ENCODE measurements at places on chromosomes 11 and 22. TPM values are rescaled to one million over a fixed set of nuclear protein-coding genes. Genes with fewer than 3 reads are reported as not detected.

- no peak for DNase-seq
These were observed 126.7 kb upstream of the BLID start for GRCh38 chr11:122242731-122243130.

DNA sequence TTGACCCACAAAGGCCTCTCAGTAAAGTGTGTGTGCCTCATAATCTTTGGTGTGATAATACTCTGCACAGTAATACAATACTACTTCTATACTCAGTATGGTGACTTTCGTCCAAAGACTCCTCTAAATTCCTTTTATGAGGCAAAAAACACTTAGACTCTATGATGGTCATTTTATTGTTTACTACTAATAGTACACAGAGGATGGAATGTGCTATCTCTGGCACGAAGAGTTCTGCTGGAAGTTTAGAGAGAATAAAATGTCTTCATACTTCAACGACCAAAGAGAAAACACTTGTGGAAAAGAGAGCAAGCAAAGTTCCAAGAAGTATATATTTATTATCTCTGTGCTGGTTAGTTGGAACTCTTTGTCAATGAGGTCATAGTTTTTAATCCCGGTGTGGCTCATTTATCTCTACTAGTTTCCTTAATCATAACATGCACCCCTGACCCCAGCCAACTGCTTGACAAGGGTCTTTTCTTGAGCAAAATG, 7.5 kb upstream of the CSTF3 start:
- DNase-seq: no peak

DNA sequence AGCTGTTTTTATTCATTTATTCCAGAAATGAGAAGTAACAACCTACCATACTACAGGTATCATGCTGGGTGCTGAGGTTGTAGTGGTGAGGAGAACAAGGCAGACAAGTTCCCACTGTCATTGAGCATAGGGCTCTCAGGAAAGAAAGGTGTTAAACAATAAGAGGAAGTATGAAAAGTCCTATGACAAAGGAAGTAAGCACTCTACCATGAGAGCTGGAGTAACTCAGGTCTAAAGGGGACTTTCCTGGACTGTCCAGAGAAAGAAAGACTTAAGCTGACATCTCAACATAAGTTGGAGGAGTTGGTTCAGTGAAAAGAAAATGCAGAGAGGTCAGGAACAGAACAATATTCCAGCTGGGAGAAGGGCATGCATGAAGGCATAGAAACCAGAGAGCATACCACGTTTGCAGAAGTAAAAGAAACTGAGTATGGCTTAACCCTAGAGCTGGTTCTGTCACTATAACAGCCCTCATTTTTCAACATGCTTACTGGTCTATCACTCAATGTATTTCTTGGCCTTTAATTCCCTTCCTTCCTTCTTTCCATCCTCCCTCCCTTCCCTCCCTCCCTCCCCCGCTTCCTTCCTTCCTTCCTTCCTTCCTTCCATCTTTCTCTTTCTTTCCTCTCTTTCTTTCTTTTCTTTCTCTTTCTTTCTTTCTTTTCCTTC, 137.8 kb upstream of the BDNF start:
- DNase-seq: no peak

GRCh38 chr11:29538339-29539036, 478.3 kb downstream of the KCNA4 start:
- DNase-seq: no peak

GRCh38 chr11:76860539-76861475, at the start of gene ACER3:
Gene ACER3, plus strand, starts transcription at chr11:76860918. Its CDS starts 59 bp downstream, at chr11:76860977.
- peak; percentile 79 for DNase-seq

- no peak for DNase-seq
These were observed 385.1 kb upstream of the CCDC90B start for GRCh38 chr11:83671289-83671688.

GRCh38 chr22:46035742-46036557, 59.0 kb upstream of the WNT7B start:
- peak; percentile 100 for DNase-seq

- DNase-seq: no peak
These were observed 9.5 kb downstream of the PCNX3 start for GRCh38 chr11:65624931-65625627.

- no peak for DNase-seq
These were observed 7.1 kb upstream of the VSTM5 start for GRCh38 chr11:93857413-93858120.

DNA sequence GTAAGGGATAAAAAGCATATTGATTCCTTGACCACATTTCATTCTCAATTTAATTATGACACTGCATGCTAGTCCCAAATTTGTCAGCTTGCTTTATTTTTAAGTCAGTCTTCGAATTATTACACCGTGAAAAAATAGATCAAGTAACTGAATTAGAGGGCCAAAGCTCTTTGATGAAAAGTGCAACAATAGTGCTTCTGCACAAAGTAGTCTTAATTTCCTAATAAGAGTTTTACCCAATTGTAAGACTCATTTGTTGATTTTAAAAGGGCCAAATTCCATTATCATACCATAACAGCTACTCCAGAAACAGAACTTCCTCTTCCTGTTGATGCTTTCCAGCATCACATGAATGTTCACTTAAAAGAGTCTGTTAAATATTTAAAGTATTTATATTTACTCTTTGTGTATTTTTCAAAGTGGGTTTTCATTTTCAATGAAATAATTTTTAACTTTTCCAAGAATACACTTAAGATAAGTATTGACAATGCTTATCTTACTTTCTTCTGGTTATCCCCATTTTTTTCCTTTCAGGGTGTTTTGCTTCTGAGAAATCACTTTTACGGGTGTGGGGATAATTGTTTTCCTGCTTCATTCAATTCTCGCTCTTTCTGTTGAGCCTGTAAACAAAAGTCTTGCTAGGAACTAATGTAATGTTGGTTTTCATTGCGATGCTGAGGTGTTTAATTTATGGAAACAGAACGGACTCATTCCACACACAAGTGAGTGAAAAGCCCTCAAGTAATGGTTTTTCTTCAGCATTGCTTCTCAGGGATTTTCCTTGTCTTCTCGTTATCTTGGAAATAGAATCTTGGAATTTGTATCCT, 2.1 kb downstream of the ARHGEF12 start:
- DNase-seq: no peak

GRCh38 chr11:1659506-1659905, 29.9 kb downstream of the KRTAP5-5 start:
- DNase-seq: peak; percentile 10

GRCh38 chr11:132122735-132123134, 752.3 kb downstream of the NTM start:
- no peak for DNase-seq

DNA sequence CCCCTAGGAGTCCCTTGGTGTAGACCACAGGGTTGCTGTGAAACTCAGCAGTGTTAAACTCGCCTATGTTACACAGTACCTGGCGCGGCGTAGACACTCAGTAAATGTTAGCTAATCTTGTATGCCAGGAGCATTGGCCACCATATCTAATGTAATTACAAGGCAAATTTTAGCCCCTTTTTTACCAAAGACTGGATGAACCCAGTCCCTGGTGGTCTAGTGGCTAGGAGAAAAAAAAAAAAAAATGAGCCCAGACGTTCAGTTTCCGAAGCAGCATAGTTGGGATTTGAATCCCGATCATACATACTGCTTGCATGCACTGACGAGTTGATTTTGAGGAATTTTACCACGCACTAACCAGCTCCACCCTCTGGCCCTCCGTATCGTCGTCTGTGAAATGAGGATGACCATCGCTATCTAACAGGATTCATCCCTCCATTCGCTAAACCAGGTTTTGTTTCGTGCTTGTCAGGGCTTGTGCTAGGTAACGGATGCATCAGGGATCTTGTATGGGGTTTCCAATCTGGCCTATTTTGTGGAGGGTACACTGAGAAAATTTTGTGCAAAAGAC, 688 bp downstream of the PTS start:
- no peak for DNase-seq

GRCh38 chr11:23497040-23497439, 636.8 kb upstream of the CCDC179 start:
- no peak for DNase-seq

- DNase-seq: no peak
These were observed 134.6 kb upstream of the TRPC6 start for GRCh38 chr11:101718402-101718801.

GRCh38 chr11:63888170-63889086, 28.5 kb downstream of the RCOR2 start:
- DNase-seq: peak; percentile 90

DNA sequence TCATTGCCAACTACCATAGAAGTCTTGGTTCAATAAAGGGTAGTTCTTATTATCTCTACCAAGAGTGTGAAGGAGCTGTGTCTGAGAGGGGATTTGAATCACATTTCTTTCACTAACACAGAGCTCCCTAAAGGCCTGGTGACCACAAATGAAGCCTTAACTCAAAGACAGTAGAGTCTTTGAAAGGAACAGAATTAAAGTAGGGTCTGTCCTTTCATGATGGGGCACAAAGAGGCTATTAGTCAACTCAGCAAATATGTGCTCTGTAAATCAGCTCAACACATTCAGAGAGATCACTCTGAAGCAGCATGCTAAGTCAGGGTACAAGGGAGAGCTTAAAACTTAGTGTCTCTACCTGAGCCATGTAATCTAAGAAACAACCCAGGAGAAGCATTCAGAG, 212.4 kb upstream of the SYN3 start:
- DNase-seq: no peak

DNA sequence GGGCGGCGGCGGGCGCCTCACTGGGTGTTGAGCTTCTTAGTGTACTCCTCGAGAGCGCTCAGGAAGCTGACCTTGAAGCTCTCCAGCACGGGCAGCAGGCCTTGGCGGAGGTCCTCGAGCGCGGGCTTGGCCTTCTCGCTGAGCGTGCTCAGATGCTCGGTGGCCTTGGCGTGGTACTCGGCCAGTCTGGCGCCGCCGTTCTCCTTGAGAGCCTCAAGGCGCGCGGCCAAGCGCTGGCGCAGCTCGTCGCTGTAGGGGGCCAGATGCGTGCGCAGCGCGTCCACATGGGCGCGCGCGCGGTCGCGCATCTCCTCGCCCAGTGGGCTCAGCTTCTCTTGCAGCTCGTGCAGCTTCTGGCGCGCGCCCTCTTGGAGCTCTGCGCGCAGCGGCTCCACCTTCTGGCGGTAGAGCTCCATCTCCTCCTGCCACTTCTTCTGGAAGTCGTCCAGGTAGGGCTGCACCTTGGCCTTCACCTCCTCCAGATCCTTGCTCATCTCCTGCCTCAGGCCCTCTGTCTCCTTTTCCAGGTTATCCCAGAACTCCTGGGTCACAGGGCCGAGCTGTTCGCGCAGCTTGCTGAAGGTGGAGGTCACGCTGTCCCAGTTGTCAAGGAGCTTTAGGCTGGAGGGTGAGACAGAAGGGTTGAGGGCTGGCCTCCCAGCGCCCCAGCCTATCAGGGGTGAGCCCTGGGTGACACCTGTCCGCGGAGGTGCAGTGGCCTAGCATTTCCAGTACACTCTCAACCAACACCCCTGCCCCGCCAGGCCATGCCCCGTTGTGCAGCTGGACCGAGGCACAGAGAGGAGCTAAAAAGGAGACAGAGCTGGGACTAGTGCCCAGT, 1.4 kb downstream of the APOA1 start:
- DNase-seq: peak; percentile 57

DNA sequence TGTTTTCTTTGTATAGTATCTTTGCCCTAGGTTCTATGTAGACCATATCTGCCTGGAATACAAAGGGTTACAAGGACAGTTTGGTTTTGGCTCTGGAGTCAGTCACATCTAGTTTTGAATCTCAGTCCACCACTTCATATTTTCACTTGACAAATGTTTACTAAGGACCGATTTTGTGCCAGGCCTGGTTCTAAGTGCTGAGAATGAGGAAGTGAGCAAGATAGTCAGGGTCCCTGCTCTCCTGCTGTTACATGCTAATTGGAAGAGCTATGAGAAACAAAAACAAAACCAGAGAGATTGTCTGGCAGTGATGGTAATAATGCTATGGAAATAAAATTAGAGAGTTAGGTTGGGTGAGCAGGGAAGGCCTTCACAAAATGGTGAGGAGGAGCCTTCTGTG, 66.1 kb upstream of the ARHGAP20 start:
- DNase-seq: no peak

GRCh38 chr11:61720597-61720996, 31.8 kb upstream of the MYRF start:
- no peak for DNase-seq

DNA sequence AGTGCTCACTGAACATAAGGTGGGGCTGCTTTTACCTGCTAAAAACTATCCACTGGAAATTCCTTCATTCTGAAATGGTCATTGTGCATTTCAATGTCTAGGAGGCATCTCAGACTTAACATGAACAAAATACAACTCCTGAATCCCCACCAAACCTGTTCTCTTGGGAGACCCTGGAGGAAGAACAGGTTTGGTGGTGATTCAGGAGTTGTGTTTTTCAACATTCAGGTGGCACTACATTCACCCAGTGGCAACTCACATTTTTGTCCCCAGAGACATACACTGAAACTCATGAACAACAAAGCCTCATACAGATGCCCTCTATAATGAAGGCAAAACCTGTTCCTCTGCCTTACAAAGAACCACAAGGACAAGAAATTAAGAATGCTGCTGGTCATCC, 64.3 kb upstream of the CYP2D6 start:
- no peak for DNase-seq

- peak; percentile 82 for DNase-seq
These were observed 5.9 kb downstream of the LRRC32 start for GRCh38 chr11:76664578-76665061.

DNA sequence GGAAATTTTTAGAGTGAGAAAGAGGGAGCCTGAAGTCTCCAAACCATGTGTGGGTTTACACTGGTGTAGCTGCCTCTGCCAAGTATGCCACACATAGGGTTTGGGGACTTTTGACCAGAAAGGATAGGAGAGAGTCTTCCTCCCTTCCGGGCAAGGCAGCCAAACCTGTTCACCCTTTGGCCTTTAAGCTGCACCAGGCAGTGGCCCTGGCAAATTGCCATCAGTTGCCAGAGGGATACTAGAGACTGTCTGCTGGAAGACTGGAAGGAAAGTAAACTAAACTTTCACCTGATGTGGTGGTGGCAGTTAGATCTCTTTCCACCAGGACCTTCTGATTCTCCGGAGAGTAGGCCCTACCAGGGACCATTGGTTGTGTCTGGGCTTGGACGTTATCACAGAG, 1263.2 kb downstream of the FAM181B start:
- DNase-seq: no peak

GRCh38 chr11:79374727-79375126, 66.1 kb downstream of the TENM4 start:
- DNase-seq: no peak

DNA sequence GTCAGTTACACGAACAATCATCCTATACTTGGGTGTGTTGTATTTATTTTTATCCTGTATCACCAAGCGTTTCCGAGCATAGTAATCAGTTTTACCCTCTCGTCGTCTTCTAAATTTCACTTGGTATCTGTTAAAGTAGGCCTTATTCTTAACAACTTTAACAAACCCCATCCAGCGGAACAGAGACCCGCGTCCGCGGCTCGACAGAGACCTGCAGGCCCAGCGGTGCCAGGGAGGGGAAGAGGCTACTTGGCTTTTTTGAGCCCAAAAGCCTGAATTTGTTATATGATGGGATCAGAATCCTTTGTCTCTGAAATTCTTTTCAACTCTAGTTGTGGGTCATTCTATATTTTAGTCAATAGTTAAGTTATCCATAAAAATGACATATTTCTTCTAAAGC, 56.5 kb upstream of the A4GALT start:
- no peak for DNase-seq

- no peak for DNase-seq
These were observed 4.2 kb upstream of the LRFN4 start for GRCh38 chr11:66852466-66853241.

ZNF214 gene
- total RNA-seq: not detected

OOSP4A gene
- not detected for total RNA-seq

TTC36 gene
- not detected for total RNA-seq

ASCL2 gene
- total RNA-seq: 0.20 TPM

ACTN3 gene
- total RNA-seq: not detected

KCNQ1OT1 gene
- total RNA-seq: 0.72 TPM

VWA5A gene
- 6.9 TPM for total RNA-seq

MMP3 gene
- not detected for total RNA-seq

RTCB gene
- 39.0 TPM for total RNA-seq

Measured in CD4-positive, CD25-positive, alpha-beta regulatory T cell (primary cell).